Cardiac septum (tissue), 1 donor: ENCODE measurements at places on chromosomes 2 and 18. TPM values are rescaled to one million over a fixed set of nuclear protein-coding genes. Genes with fewer than 3 reads are reported as not detected.

GRCh38 chr2:101267671-101268656, 15.3 kb downstream of the CNOT11 start:
- DNase-seq = no peak

DNA sequence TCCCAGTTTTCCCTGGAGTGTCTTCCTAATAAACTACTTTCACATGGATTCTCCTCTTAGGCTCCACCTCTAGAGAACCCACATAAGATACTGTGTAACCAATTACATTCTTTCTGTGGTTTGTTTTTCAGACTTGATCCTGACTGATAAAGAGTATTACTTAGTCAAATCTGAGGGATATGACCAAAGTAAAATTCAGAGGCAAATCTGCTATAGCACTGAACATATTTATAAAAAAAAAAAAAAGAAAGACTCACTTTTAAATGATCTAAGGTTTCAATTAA, 13.9 kb downstream of the CKAP2L start:
- no peak for DNase-seq

- DNase-seq = no peak
These were observed 134.8 kb upstream of the FSHR start for GRCh38 chr2:49288902-49289700.

DNA sequence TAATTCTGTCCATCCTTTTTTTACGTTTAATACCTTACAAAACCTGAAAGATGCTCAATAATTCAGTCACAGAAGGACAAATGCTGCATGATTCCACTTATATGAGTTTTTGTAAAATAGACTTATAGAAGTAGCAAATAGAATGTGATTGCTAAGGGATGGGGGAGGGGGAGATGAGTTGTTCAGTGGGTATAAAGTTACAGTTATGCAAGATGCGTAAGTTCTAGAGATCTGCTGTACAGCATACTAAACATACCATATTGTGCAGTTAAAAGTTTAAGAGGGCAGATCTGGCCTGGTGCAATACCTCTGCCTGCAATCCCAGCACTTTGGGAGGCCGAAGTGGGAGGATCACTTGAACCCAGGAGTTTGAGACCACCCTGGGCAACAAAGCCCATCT, 78.8 kb downstream of the TET3 start:
- no peak for DNase-seq

DNA sequence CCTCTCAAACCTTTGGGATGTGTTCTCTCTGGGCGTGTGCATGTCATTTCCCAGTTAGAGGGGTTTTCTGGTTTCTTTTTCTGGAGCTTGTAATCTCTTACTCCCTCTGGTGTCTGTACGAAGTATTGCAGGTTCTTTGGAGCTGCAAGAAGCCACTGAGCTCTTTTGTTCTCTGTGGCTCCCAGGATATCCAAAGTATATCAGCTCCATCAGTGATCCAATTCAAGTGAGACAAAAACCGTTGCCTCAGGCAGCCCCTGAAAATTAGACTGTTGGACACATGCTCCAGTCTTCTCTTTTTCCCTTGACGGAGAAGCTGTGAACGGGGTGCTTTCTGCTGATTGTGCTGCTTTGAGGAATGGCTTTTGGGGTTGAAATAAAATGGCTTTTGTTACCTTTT, 59.0 kb upstream of the LDLRAD4 start:
- no peak for DNase-seq

ASB18 gene
- total RNA-seq = 44.4 TPM

TIGD1 gene
- 2.5 TPM for total RNA-seq

- DNase-seq = no peak
These were observed 7.2 kb upstream of the DCTN1 start for GRCh38 chr2:74387346-74387745.

STON1 gene
- total RNA-seq = 6.7 TPM

GRCh38 chr2:101793277-101793969, 95.9 kb downstream of the MAP4K4 start:
- DNase-seq = no peak

DNA sequence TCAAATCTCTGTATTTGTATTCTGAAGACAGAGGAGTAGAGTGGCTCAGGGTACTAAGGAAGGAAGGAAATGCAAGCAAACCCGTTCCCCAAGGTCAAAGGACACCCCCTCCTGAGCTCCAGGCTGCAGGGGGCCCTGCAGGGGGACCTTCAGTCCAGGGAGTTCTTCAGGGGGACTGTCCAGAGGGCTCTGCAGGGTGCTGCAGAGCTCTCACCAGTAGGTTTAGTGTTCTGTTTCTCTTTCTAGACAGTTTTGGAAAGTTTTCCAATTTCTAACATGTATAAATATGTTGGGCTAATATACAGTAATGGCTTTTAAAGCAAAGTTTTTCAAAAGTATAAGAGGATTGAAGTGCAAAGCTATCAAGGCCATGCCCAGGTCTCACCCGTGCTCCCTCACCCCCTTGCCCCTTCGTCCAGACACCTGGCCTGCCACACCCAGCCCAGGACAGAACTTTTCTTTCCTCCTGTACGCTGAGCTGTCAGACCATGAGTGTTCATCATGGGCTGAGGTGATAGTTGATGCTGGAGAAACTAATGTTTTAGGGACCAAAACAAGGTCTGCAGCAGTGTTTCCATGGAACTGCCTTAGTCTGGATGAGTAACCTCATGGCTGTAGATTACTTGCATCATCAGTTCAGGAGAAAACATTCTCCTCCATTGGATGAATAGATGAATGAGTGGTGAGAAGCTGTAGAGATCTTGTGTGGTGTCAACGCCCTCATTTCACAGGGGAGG, 134.2 kb downstream of the GLI2 start:
- DNase-seq = no peak

DSG1 gene
- total RNA-seq = 0.89 TPM

CYP1B1 gene
- total RNA-seq = 92.7 TPM

DNA sequence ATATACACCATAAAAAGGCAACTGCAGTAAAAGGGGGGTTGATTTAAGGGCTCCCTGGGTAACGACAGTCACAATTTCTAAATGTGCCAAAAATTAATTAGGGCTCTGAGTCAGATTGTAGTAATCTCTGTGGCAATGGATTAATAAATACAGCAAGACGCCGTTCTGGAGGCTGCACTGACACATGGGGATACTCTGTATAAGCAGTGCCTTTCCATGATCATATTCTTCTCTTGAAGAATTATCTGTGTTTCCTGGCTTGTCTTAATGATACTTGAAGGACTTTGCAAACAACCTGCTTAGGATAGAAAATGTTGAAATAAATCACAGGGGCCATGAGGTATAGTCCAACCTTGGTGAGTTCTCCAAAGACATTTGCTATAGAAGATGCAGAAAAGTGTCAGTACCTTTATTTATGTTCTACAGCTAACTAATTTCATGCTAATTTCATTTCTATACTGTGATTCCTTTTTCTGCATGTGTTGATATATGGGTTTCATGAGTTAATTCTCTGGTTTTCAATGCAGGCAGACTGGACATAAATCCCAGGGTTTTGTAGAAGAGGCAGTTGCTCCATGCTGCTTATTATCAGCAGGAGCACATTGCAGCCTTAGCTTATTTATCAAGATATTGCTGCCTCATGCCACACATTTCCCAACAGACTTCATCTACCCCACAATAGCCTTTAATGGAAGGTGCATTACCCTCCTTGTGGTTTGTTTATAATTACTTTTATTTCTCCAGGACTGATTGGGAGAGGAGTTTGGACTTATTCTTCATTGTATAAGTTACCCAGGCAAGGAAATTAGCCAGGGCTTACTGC, 54.8 kb downstream of the HNMT start:
- DNase-seq = no peak

GRCh38 chr2:225169396-225169795, 127.1 kb upstream of the DOCK10 start:
- DNase-seq = no peak

UGT1A6 gene
- total RNA-seq = not detected

DNA sequence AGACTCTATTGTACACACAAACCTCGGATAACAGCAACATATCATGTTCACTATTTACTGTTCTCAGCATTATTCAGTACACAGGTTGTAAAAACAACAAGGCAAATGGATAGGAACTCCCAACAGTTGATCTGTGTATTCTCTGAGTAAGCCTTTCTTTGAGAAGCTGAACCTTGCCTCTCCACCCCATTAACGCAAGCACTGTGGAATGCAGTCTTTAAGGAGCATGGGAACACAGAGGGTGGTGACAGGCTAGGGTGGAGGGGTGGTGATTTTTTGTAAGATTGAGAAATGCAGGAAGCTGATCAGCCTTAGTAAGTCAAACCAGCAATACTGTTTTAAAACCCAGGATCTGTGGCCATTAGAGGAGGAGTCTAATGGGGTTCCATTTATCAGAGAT, 19.6 kb upstream of the SERPINB11 start:
- no peak for DNase-seq

KCNJ3 gene
- total RNA-seq = 3.4 TPM

- no peak for DNase-seq
These were observed 10.9 kb upstream of the CNRIP1 start for GRCh38 chr2:68330691-68331090.

KCNF1 gene
- total RNA-seq = 0.27 TPM

DNA sequence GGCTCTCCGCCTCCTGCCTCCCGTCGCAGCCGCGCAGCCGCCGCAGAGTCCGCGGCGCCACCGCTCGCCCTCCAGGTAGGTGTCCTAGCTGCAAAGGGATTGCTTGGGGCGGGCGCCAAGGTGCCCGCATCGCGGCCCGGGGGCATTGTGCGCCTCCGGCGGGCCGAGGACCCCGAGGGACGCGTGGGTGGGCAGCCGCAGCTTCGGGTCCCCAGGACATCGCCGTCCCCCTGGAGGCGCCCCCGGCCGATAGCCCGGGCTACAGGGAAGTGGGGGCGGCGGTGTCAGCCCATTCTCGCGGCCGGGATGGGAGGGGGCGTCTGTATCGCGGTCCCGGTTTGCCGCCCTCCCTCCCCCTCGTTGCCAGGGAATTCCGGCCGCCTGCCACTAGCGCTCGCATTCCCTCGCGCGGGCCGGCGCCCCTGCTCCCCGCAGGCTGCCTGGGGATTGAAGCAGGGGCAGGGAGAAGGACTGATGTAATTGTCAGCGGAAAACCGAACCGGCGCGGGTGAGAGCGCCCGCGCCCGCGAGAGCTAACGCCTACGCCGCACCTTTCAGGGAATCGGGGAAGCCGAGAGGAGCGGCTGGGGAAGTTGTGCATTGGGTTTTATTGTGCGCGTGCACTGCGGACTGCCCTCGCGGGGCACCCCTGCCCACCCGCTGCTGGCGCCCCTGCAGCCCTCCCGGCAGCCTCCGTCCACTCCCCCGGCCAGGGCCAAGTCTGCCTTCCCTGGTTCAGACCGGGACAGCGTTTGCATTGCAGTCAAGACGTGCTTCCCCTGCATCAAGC, 483 bp downstream of the OSBPL6 start:
- DNase-seq = peak; percentile 78

- DNase-seq = no peak
These were observed 93.6 kb downstream of the FTCDNL1 start for GRCh38 chr2:199757233-199757870.

- DNase-seq = no peak
These were observed 76.4 kb upstream of the CD226 start for GRCh38 chr18:70024093-70024492.
